ENCODE measurements at places on chromosomes 5 and 9. TPM values are rescaled to one million over a fixed set of nuclear protein-coding genes. Genes with fewer than 3 reads are reported as not detected.

DNA sequence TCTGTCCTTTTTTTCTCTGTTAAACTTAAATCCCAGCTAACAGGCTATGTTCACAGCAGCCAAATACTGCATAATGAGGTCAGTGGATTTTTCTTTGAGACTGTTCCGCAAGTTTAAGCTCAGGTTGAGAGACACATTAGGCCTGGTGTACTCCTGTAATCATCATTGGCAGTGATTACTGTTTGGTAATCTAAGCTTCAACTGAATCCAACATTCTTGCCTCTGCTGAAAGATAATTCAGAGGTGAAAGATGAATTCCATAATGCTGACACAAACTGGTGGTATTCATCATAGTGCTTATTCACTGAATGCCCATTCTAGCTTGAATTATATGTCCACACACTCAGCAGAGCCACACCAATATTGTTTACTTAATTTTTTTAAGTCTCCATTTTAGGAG is 108.5 kb downstream of the NFIB start:
- no peak for DNase-seq

DNA sequence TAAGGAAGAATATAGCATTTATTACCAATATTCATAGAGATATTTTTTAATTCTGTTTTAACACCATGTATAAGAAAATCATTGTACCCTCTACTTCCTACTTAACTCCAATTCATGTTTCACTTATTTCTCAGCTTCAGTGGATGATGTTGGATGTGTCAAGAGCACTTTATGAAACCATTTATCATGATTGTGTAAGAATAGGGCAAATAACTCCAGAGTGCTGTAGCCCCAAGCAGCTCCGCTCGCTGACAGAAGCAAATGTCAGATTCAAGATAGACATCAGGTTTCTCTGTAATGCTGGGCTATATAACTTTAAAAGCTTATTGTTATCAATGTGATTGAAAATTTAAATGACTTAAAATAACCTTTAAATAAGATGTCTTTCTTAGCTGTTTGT is 50.4 kb downstream of the MAST4 start:
- DNase-seq = no peak

- DNase-seq = no peak
Measured at GRCh38 chr5:179906795-179907555, 722 bp downstream of the TBC1D9B start.

- DNase-seq = no peak
Measured at GRCh38 chr5:41908374-41909079, 4.4 kb downstream of the RIMOC1 start.

DNA sequence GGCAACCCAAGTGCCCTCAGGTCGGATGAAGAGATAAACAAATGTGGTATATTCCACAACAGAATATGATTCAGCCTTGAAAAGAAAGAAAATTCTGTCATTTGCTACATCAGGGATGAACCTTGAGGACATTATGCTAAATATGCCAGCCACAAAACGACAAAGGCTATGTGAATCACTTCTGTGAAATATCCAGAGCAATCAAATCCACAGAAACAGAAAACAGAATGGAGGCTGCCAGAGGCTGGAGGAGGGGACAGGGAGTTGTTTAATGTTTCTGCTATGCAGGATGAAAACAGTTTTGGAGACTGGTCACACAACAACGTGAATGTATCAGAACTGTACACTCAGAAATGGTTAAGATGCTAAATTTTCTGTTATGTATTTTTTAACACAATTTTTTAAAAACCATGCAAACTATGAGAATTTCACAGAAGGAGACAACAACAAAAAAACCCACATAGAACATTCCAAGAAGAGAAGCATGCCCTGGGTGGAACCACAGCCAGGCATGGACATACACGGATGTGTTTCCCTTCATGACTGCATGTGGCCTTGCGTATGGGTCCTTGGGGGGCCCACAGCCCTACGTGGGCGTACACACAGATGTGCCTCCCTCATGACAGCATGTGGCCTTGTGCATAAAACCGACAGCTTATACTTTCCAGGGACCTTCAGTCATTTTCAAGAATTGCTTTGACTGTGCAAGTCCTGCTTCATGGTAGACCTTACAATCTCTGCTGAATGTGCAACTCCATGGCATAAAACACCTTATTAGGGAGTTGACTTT is 146.7 kb downstream of the ROR2 start:
- no peak for DNase-seq

OR1J2 gene
- not detected for total RNA-seq

SLC25A48 gene
- total RNA-seq = not detected

HTR4 gene
- total RNA-seq = not detected
